ENCODE measurements at places on chromosomes 11 and 22. TPM values are rescaled to one million over a fixed set of nuclear protein-coding genes. Genes with fewer than 3 reads are reported as not detected.

Gene ABCC8
- total RNA-seq = 6.0 TPM

GRCh38 chr22:44247346-44247745, 65.4 kb downstream of the SHISAL1 start:
- no peaks in the 10 kb centered on the region for H3K36me3 ChIP-seq
- no peaks in the 10 kb centered on the region for H3K4me1 ChIP-seq
- H3K27ac ChIP-seq = no peak overlapping the region
- H3K4me3 ChIP-seq = no peak overlapping the region

- H3K4me3 ChIP-seq = no peak overlapping the region
- peaks cover 8% of the 10 kb centered on the region for H3K4me1 ChIP-seq
- no peak overlapping the region for H3K27ac ChIP-seq
- H3K36me3 ChIP-seq = no peaks in the 10 kb centered on the region
Measured at GRCh38 chr11:2798951-2799761, 86.4 kb downstream of the CDKN1C start.

Gene MYBPC3
- total RNA-seq = not detected

Gene ROBO4
- 33.3 TPM for total RNA-seq

Gene DNAJC24
- total RNA-seq = 9.6 TPM

DNA sequence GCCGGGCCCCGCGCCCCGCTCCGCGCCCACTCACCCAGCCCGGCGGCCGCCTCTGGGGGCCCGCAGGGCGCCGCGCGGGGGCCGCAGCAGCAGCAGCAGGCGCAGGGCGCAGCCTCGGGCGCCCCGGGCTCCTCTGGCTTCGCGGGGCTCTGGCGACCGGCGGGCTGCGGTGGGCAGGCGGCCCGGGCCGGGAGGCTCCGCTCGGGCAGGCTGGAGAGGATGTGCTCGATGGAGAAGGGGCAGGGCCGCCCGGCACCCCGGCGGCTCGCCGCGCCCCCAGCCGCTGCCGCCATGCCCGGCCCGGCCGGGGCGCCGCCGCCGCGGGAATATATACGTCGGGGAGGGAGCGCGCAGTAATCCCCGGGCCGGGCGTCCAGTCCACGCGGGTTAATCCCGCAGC, at the start of gene GSC2:
Gene GSC2 (minus strand): TSS at position 302 of the 400 bp plus-strand sequence. CDS start 9 bp downstream, at position 293.
- H3K4me1 ChIP-seq = no peaks in the 10 kb centered on the region
- H3K27me3 ChIP-seq = peaks cover 56% of the 10 kb centered on the region
- DNase-seq = no peak
- H3K27ac ChIP-seq = no peak within 1 kb of the TSS

GRCh38 chr11:5364214-5364613, 12.9 kb downstream of the OR51B6 start:
- DNase-seq = no peak
- no peaks in the 10 kb centered on the region for H3K4me1 ChIP-seq
- no peaks in the 10 kb centered on the region for H3K36me3 ChIP-seq

GRCh38 chr11:30171661-30172060, 59.2 kb upstream of the FSHB start:
- no peak overlapping the region for H3K4me3 ChIP-seq
- no peak for DNase-seq
- peaks cover 16% of the 10 kb centered on the region for H3K4me1 ChIP-seq
- H3K27me3 ChIP-seq = no peaks in the 10 kb centered on the region

DNA sequence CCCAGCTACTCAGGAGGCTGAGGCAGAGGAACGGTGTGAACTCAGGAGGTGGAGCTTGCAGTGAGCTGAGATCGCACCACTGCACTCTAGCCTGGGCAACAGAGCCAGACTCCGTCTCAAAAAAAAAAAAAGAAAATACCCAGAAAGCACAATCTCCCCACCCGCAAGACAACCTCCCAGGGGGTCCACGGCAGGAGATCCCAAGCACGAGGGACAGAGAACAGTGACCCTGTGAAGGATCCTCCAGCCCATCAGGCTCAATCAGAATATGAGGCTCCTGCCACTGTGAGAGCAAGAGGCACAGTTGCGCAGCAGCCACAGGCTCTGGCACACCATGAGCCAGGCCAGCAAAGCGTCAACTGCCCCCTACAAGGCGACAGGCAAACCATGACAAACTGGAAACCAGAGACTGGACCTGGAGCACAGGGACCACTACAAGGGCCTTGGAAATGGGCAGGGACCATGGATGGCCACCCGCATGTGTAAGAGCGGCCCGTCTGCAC, 164.8 kb upstream of the GRK3 start:
- H3K36me3 ChIP-seq = no peaks in the 10 kb centered on the region
- no peak overlapping the region for H3K27ac ChIP-seq

- no peaks in the 10 kb centered on the region for H3K4me1 ChIP-seq
- peak overlapping the region; percentile 80 for H3K4me3 ChIP-seq
- no peaks in the 10 kb centered on the region for H3K27me3 ChIP-seq
- H3K27ac ChIP-seq = peak overlapping the region; percentile 97
- H3K36me3 ChIP-seq = no peaks in the 10 kb centered on the region
Measured at GRCh38 chr11:2700415-2701211, 819 bp upstream of the KCNQ1OT1 start.

Gene PHF21B
- total RNA-seq = 0.39 TPM

Gene IL17RA
- 20.1 TPM for total RNA-seq

Gene CCDC157
- total RNA-seq = 1.0 TPM

Gene NAALAD2
- 13.5 TPM for total RNA-seq

Gene SHANK3
- 27.7 TPM for total RNA-seq

Gene JAML
- total RNA-seq = 4.5 TPM

DNA sequence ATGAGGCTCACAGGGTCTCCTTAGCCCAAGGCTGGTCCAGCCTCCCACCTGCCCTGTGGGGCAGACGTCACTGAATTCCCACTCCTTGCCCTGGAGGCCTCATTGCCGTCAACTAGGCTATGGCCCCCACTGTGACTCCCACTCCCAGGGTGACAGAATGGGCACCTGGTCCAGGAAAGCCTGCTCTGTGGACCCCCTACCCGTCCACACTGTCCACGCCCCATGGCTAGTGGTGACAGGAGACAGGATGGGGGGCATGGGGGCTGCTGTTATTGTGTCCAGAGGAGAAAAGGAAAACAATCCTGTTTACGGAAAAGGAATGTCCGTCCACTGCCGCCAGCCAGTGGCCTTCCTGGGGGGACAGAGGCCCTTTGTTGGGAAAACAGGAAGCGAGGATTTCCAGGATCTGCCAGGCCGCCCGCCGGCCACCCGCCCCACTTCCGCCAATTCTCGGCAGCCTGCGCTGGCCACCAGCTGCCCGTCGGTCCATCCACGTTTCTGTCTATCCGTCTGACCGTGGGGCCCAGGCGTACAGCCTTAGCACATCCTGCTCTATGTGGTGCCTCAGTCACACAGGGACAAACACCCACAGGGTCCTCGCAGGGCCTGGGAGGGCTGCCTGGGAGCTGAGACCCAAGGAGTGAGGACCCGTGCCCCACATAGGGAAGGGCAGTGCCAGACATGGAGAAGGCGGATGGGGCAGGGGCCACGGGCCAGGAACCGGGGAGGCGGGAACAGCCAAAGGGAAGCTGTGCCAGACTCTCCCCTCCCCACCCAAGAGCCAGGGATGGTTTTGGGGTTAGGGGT, 19.5 kb downstream of the CRELD2 start:
- H3K27ac ChIP-seq = peak overlapping the region; percentile 94
- no peak for DNase-seq
- no peaks in the 10 kb centered on the region for H3K36me3 ChIP-seq
- H3K4me3 ChIP-seq = no peak overlapping the region
- H3K27me3 ChIP-seq = no peaks in the 10 kb centered on the region

Gene MUC5AC
- not detected for total RNA-seq

DNA sequence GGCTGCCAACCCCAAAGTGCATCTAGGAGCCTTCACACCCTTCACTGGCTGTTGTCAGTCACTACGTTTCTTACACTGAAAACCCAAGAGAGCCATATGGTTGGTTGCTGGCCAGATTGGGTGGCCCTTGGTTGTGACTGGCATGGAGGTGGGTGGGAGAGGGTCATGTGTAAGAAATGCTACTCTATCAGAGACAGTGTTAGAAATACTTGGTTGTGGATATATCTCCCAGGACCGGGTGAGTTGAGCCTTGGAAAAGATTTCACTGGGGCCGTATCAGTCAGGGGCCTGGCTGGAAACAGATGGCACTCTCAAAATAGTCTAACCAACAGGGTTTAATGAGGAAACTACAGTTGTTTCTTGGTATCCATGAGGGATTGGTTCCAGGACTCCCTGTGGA, 15.2 kb downstream of the ENDOD1 start:
- no peaks in the 10 kb centered on the region for H3K36me3 ChIP-seq
- H3K4me1 ChIP-seq = no peaks in the 10 kb centered on the region
- H3K27ac ChIP-seq = no peak overlapping the region
- no peak for DNase-seq
- H3K27me3 ChIP-seq = no peaks in the 10 kb centered on the region

Gene ADM2
- total RNA-seq = not detected

Gene PKDREJ
- total RNA-seq = not detected

Gene LRRN4CL
- total RNA-seq = 44.6 TPM

Gene TMEM121B
- 0.66 TPM for total RNA-seq

GRCh38 chr22:20080776-20081654, 974 bp downstream of the DGCR8 start:
- peak overlapping the region; percentile 87 for H3K4me3 ChIP-seq
- H3K4me1 ChIP-seq = peaks cover 33% of the 10 kb centered on the region
- no peak for DNase-seq
- no peaks in the 10 kb centered on the region for H3K27me3 ChIP-seq
- peak overlapping the region; percentile 88 for H3K27ac ChIP-seq

- H3K27me3 ChIP-seq = no peaks in the 10 kb centered on the region
- H3K4me1 ChIP-seq = no peaks in the 10 kb centered on the region
- H3K4me3 ChIP-seq = no peak overlapping the region
- H3K36me3 ChIP-seq = no peaks in the 10 kb centered on the region
Measured at GRCh38 chr11:18050848-18051247, 4.8 kb upstream of the TPH1 start.

DNA sequence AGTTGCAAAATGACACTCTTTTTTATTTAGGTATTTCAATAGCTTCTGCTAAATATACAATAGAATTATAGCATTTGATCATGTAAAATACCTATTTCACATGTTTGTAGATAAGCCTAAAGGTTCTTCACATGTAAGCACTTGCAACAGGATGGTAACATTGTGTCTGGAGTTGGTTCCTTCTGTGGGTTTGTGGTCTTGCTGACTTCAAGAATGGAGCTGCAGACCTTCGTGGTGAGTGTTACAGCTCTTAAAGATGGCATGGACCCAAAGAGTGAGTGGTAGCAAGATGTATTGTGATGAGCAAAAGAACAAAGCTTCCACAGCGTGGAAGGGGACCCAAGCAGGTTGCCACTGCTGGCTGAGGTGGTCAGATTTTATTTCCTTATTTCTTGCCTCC, 246.4 kb upstream of the PDGFD start:
- no peak overlapping the region for H3K27ac ChIP-seq
- DNase-seq = no peak
- H3K36me3 ChIP-seq = no peaks in the 10 kb centered on the region
- no peaks in the 10 kb centered on the region for H3K4me1 ChIP-seq
- no peaks in the 10 kb centered on the region for H3K27me3 ChIP-seq

Gene PATE4
- not detected for total RNA-seq

GRCh38 chr11:71097506-71098240, 154.7 kb downstream of the SHANK2 start:
- H3K4me3 ChIP-seq = no peak overlapping the region
- H3K36me3 ChIP-seq = no peaks in the 10 kb centered on the region
- H3K27ac ChIP-seq = no peak overlapping the region
- no peak for DNase-seq

Gene CCDC116
- 2.0 TPM for total RNA-seq

DNA sequence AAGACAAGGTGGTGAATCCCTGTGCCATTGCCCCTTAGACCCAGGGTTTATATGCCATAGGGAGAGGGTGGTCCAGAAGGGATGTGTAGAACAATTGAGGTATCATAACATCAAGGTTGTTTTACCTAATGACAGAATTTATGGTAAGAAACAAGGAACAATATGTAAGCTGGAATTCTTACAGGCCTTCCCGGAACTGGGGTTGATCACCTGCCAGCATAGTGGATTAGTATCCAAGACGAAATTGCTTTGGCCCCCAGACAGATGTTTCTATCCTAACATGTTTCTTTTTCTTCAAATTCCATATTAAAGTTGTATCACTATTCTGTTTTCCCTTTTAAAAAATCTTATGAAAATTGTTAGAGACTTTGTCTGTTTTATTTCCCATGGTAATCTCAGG, 343.8 kb upstream of the ANO3 start:
- H3K27me3 ChIP-seq = no peaks in the 10 kb centered on the region
- no peak overlapping the region for H3K4me3 ChIP-seq
- H3K4me1 ChIP-seq = no peaks in the 10 kb centered on the region
- H3K27ac ChIP-seq = no peak overlapping the region
- no peaks in the 10 kb centered on the region for H3K36me3 ChIP-seq

Gene PHRF1
- total RNA-seq = 31.4 TPM

Gene MAML2
- total RNA-seq = 38.4 TPM

DNA sequence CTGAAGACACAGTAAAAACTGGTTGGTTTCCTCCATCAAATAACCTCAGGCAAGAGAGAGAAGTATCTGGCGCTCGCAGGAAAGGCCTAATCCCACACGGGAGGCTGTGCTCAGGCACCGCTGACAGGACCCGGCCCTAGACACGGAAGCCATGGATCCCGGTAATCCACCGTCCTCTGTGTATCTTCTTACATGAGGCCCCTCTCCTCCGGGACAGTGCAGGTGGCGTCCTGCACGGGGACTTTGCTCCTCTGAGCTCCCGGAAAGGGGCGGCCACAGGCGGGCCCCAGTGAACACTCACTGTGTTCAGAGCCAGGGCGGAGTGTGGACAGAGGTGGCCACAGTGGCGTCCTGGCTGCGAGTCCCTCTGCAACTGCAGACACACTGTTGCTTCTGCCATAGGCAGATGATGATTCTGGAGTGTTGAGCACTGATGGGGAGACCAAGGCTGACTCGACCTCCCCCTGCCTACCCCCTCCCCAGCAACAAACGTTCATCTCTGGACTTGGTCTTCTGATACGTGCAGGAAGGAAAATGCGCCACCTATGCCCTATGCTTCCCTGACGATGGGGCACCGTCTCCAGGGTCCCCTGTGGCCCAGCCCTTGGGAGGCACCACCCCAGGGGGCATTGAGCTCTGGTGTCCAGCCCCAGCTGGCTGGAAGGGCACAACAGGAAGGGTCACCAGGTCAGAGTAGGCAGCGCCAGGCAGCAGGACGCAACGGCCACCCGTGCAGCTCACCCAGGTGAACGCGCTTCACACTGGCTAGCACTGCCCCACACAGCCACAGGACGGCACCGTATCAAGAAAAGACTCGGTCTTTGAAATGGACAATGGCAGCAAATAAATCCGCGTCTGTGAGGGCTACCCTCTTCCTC, 95.7 kb downstream of the TRMU start:
- no peak for DNase-seq
- H3K36me3 ChIP-seq = no peaks in the 10 kb centered on the region
- no peaks in the 10 kb centered on the region for H3K27me3 ChIP-seq

Gene OR2D2
- not detected for total RNA-seq

- no peak for DNase-seq
- H3K36me3 ChIP-seq = no peaks in the 10 kb centered on the region
- peaks cover 46% of the 10 kb centered on the region for H3K4me1 ChIP-seq
- no peak overlapping the region for H3K4me3 ChIP-seq
- H3K27me3 ChIP-seq = no peaks in the 10 kb centered on the region
Measured at GRCh38 chr11:61868571-61869428, 22.5 kb downstream of the FADS3 start.

Measured in tibial nerve (tissue), 4 donors.